ENCODE measurements at places on chromosomes 7 and 10. TPM values are rescaled to one million over a fixed set of nuclear protein-coding genes. Genes with fewer than 3 reads are reported as not detected.

GRCh38 chr7:128908750-128909624 is 1.5 kb downstream of the KCP start:
- no peak overlapping the region for H3K4me3 ChIP-seq
- peaks cover 43% of the 10 kb centered on the region for H3K27me3 ChIP-seq
- no peak for DNase-seq
- peaks cover 26% of the 10 kb centered on the region for H3K4me1 ChIP-seq
- no peaks in the 10 kb centered on the region for H3K36me3 ChIP-seq

GRCh38 chr10:47253651-47254375 is 46.2 kb upstream of the GDF10 start:
- H3K4me1 ChIP-seq: peaks cover 17% of the 10 kb centered on the region
- no peaks in the 10 kb centered on the region for H3K36me3 ChIP-seq
- no peak overlapping the region for H3K4me3 ChIP-seq
- H3K27ac ChIP-seq: peak overlapping the region; percentile 47
- no peaks in the 10 kb centered on the region for H3K27me3 ChIP-seq

- H3K4me1 ChIP-seq: peaks cover 8% of the 10 kb centered on the region
- DNase-seq: no peak
- no peaks in the 10 kb centered on the region for H3K36me3 ChIP-seq
Observed at GRCh38 chr7:52091101-52091500, 774.5 kb upstream of the COBL start.

GRCh38 chr7:105238198-105238765 is 150.4 kb downstream of the SRPK2 start:
- H3K4me3 ChIP-seq: no peak overlapping the region
- no peak for DNase-seq
- no peaks in the 10 kb centered on the region for H3K27me3 ChIP-seq
- no peaks in the 10 kb centered on the region for H3K36me3 ChIP-seq

DNA sequence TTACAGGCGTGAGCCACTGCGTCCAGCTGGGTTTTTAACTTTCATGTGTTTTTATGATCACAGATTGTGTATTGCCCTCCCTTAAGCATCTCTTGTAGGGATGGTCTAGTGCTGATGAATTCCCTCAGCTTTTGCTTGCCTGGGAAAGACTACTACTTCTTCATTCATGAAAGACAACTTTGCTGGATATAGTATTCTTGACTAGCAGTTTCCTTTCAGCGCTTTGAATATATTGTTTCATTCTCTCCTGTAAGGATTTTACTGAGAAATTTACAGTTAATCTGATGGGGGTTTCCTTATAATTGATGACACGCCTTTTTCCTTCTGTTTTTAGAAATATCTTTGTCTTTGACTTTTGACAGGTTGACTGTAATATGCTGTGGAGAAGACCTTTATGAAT is 33.2 kb downstream of the STK31 start:
- no peaks in the 10 kb centered on the region for H3K36me3 ChIP-seq
- DNase-seq: no peak
- no peak overlapping the region for H3K4me3 ChIP-seq
- H3K27me3 ChIP-seq: no peaks in the 10 kb centered on the region

DNA sequence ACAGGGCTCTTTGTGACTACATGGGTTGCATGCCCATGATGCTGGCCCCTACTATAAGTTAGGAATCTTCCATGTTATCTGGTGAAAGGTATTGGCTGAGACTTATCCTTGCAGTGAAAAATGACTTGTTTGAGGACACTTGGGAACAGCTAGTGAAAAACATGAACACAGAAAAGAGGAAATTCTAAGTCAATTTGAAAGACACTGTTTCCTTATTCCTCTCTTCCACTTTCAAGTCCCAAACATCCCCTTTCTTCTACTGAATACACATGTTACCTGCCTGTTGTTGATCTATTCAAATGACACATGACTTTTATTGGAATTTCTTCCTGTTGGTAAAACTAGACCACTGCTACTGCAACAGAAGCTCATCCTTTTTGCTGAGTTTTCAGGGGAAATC is 29.5 kb upstream of the PRKCQ start:
- DNase-seq: no peak
- no peaks in the 10 kb centered on the region for H3K27me3 ChIP-seq
- H3K4me3 ChIP-seq: no peak overlapping the region
- no peaks in the 10 kb centered on the region for H3K36me3 ChIP-seq
- no peaks in the 10 kb centered on the region for H3K4me1 ChIP-seq

GRCh38 chr7:159107161-159107892 is 37.3 kb downstream of the VIPR2 start:
- peaks cover 30% of the 10 kb centered on the region for H3K4me1 ChIP-seq
- no peak for DNase-seq
- H3K27ac ChIP-seq: no peak overlapping the region
- no peak overlapping the region for H3K4me3 ChIP-seq

GRCh38 chr10:112239347-112239746 is 43.9 kb upstream of the TECTB start:
- no peak for DNase-seq
- no peaks in the 10 kb centered on the region for H3K27me3 ChIP-seq
- H3K27ac ChIP-seq: no peak overlapping the region
- no peak overlapping the region for H3K4me3 ChIP-seq
- H3K4me1 ChIP-seq: no peaks in the 10 kb centered on the region

DNA sequence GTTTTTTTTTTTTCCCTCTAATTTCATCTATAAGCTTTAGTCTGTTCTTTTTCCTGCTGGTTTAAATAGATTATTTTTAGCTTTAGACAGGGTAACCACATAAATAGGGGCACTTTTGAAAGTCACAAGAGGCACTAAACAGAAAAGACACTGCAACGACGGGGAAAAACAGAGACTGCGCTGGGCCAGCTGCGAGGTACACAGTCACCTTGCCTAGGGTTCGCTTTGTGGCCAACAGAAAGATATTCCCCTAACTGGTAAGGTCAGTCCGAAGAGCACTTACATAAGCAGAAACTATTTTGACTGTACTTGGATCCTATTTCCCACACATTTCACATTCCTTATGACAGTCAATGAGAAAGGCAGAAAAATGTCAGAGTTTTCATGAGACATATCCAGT is 175.6 kb upstream of the PHF14 start:
- no peak for DNase-seq
- H3K27me3 ChIP-seq: no peaks in the 10 kb centered on the region
- H3K36me3 ChIP-seq: no peaks in the 10 kb centered on the region
- no peak overlapping the region for H3K4me3 ChIP-seq

GRCh38 chr10:37854626-37855025 is 2.8 kb downstream of the ZNF248 start:
- no peak overlapping the region for H3K27ac ChIP-seq
- peaks cover 10% of the 10 kb centered on the region for H3K36me3 ChIP-seq
- no peak overlapping the region for H3K4me3 ChIP-seq
- DNase-seq: no peak

DNA sequence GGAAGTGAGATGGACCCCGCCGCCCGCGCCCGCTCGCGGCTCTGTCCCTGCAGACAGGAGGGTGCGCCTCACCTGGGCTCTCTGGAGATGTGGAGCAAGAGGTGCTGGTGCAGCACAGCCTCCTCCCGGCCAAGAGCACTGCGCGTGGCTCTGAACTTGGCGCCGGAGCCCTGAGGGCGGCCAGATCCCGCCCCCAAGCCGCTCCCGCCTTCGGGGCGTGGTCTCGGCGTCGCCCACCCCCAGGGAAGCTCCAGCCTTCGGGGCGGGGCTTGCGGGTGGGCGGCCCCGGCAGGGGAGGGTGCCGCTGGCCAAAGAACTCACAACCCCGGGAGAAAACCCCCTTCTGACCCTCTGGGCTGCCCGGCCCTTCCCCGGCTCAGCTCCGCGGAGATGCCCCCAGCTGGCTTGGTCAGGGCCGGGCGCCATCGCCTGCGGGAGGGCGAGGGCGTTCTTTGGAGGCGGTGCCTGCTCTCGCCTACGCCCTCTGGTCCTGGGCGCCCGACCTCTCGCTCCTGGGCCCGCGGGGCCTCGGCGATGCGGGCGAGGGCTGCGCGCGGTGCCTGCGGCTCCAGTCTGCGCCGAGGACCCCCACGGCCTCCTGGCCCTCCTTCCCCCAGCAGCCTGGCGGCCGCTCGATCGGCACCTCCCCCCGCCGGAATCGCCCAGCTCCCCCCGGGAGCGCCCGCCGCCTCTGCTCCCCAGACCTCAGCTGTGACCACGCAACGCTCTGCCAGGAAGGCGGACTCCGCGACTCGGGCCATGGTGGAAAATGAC is at the start of gene ZNF488:
ZNF488 (minus strand) TSS at position 146 of the 774 bp plus-strand sequence. CDS start 15,464 bp downstream, outside the sequence.
- no peaks in the 10 kb centered on the region for H3K27me3 ChIP-seq
- H3K27ac ChIP-seq: peak within 1 kb of the TSS; percentile 67
- peak; percentile 58 for DNase-seq
- peaks cover 17% of the 10 kb centered on the region for H3K4me1 ChIP-seq

GRCh38 chr10:13117841-13118783 is 18.1 kb downstream of the OPTN start:
- peaks cover 21% of the 10 kb centered on the region for H3K36me3 ChIP-seq
- H3K27me3 ChIP-seq: no peaks in the 10 kb centered on the region
- DNase-seq: no peak
- no peak overlapping the region for H3K27ac ChIP-seq
- no peak overlapping the region for H3K4me3 ChIP-seq
- H3K4me1 ChIP-seq: no peaks in the 10 kb centered on the region

DNA sequence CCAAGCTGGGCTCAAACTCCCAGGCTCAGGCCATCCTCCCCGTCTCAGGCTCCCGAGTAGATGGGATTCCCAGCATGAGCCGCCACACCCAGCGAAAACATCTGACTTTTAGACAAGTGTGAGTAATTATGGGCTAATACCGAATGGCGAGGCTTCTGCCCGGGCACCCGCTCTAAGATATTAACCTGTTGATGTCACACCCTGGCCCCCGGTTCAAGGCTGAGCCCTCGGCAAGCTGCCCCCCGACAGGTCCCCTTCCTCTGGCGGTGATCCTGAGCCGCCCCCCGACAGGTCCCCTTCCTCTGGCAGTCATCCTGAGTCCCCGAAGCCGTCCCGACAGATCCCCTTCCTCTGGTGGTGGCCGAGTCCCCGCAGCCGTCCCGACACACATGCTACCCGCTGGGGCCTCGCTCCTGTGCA is 5.2 kb downstream of the PSMG3 start:
- peaks cover 37% of the 10 kb centered on the region for H3K36me3 ChIP-seq
- H3K27ac ChIP-seq: no peak overlapping the region
- DNase-seq: no peak
- no peaks in the 10 kb centered on the region for H3K27me3 ChIP-seq

GRCh38 chr7:83941300-83941699 is 253.3 kb downstream of the SEMA3A start:
- H3K4me1 ChIP-seq: no peaks in the 10 kb centered on the region
- H3K4me3 ChIP-seq: no peak overlapping the region
- no peaks in the 10 kb centered on the region for H3K27me3 ChIP-seq
- no peaks in the 10 kb centered on the region for H3K36me3 ChIP-seq
- no peak for DNase-seq
- H3K27ac ChIP-seq: no peak overlapping the region

GRCh38 chr10:49089557-49090188 is 25.6 kb downstream of the VSTM4 start:
- DNase-seq: no peak
- no peak overlapping the region for H3K4me3 ChIP-seq
- H3K4me1 ChIP-seq: peaks cover 12% of the 10 kb centered on the region
- no peaks in the 10 kb centered on the region for H3K27me3 ChIP-seq

DNA sequence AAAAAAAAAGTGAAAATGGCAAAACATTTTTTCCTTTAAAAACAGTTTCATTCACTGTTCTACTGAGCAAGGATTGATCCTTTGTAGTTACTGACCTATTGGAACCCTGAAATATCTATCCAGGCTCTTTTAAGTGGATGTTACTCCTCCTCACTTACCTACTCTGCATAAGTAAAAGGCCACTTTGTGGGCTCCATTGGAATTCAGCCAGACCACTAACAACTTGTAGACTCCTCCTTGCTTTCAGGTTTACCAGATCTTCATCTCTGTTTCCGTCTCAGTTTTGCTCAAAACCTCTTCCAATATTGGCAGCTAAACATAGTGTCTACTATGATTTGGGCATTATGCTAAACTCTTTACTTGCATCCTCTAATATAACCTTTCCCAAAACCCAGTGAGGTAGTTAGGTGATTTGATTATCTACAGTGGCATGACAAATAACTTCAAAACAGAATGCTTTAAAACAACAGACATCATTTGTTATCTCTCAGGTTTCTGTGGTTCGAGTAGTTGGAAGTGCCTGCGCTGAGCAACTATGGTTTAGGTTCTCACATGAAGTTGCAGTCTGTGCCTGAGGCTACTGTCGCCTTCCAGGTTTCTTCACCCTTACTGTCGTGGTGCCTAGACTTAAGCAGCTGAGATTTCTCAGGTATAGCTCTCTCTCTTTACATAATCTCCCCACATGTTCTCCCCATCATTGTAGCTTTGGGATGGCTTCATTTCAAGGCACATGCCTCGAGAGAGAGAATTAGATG is 698.2 kb downstream of the REEP3 start:
- H3K27ac ChIP-seq: no peak overlapping the region
- no peaks in the 10 kb centered on the region for H3K36me3 ChIP-seq
- H3K27me3 ChIP-seq: no peaks in the 10 kb centered on the region
- no peak overlapping the region for H3K4me3 ChIP-seq
- H3K4me1 ChIP-seq: no peaks in the 10 kb centered on the region
- DNase-seq: no peak

DNA sequence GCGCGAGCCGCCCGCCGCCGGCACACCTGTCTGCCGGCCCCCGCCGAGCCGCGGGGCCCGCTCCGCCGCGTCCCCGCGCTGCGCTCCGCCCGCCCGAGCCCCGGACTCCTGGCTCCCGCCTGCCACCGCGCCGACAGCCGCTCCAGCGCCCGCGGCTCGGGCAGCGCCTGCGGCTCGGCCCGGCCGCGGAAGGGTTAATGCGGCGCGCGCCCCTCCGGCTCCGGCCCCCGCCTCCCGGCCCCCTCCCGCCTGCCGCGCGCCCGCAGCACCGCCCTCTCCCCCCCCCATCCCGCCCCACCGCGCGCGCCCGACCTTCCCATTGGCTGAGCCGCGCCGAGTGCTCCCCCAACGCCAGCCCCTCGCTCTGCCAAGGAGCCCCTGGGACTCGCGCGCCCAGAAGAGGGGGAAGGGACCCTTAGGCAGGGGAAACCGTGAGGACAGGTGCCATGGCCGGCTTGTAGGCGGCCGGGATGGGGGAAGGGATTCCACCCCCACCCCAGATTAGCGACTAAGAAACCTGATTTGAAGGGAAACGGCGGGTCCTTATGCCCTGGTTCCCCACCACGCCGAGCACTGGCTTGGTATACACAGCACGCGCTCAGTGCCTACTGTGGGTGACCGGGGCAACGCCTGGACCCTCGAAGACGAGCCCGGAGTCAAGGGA is at the start of gene KCNH2:
KCNH2 (minus strand) TSS at position 196 of the 664 bp plus-strand sequence. CDS start 408 bp downstream, outside the sequence.
- peak within 1 kb of the TSS; percentile 87 for H3K27ac ChIP-seq
- peaks cover 9% of the 10 kb centered on the region for H3K36me3 ChIP-seq
- peaks cover 83% of the 10 kb centered on the region for H3K4me1 ChIP-seq
- DNase-seq: peak; percentile 97

The DTX2 gene
- total RNA-seq: 7.1 TPM

The ANKRD7 gene
- total RNA-seq: 10.3 TPM

The LFNG gene
- 24.8 TPM for total RNA-seq

The HOXA1 gene
- 1.2 TPM for total RNA-seq

The GNA12 gene
- 17.9 TPM for total RNA-seq

The GPR158 gene
- total RNA-seq: 3.5 TPM

The PAX2 gene
- total RNA-seq: 13.6 TPM

The COL13A1 gene
- total RNA-seq: 11.4 TPM

The BBS9 gene
- total RNA-seq: 67.8 TPM

The ADRB1 gene
- 3.2 TPM for total RNA-seq

The PLXNA4 gene
- 13.8 TPM for total RNA-seq

The ZSCAN25 gene
- total RNA-seq: 16.3 TPM

The IFIT1 gene
- 57.2 TPM for total RNA-seq

The TRIM24 gene
- 26.0 TPM for total RNA-seq

The TFR2 gene
- 3.7 TPM for total RNA-seq

All from spinal cord (tissue), 10 donors.